A549 treated with dexamethasone at 1 μM for 4 hours (cell line): ENCODE measurements at places on chromosomes 16 and 17. TPM values are rescaled to one million over a fixed set of nuclear protein-coding genes. Genes with fewer than 3 reads are reported as not detected.

RAB11FIP4 gene
- total RNA-seq: 1.3 to 1.9 TPM (median 1.7 TPM) in 5 replicates

CKLF gene
- 61.6 to 69.7 TPM (median 66.1 TPM) in 5 replicates for total RNA-seq

ADAD2 gene
- 0.05 to 0.12 TPM in 2 of 5 replicates, not detected in the others for total RNA-seq

TRPV3 gene
- 0.19 to 0.38 TPM (median 0.32 TPM) in 5 replicates for total RNA-seq

MLST8 gene
- total RNA-seq: 35.5 to 57.2 TPM (median 52.5 TPM) in 5 replicates

CACNA1H gene
- 9.5 to 19.7 TPM (median 17.4 TPM) in 5 replicates for total RNA-seq

SSTR5 gene
- total RNA-seq: 0.30 to 0.64 TPM (median 0.54 TPM) in 5 replicates
